ENCODE measurements at places on chromosomes 13 and 19. TPM values are rescaled to one million over a fixed set of nuclear protein-coding genes. Genes with fewer than 3 reads are reported as not detected.

- DNase-seq, result no peak
- H3K27me3 ChIP-seq, result no peaks in the 10 kb centered on the region
- no peaks in the 10 kb centered on the region for H3K4me1 ChIP-seq
- H3K27ac ChIP-seq, result no peak overlapping the region
- no peak overlapping the region for H3K4me3 ChIP-seq
- H3K36me3 ChIP-seq, result no peaks in the 10 kb centered on the region
Observed at GRCh38 chr19:50652722-50653121, 3.5 kb downstream of the C19orf81 start.

GRCh38 chr19:11534948-11535347 is 3.7 kb upstream of the CNN1 start:
- H3K27me3 ChIP-seq, result no peaks in the 10 kb centered on the region
- H3K4me1 ChIP-seq, result peaks cover 15% of the 10 kb centered on the region
- no peaks in the 10 kb centered on the region for H3K36me3 ChIP-seq
- no peak overlapping the region for H3K4me3 ChIP-seq

DNA sequence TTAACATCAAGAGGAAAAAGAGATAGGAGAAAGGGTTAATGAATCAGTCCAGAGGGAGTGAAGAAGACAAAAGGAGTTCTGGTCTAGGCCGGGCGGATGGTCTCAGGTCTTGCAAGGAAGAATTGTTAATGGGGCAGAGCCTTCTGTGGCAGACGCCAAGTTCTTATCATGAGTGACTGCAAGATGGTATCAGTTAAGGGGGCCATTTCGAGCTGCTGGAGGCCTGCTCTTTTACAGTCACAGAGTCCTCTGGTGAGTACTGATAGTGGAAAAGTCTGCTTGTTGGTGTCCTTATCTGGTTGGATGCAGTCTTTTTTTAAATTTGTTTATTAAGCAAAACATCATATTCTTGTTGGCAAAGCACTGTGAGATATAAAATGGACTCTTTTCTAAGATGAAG is 590.9 kb upstream of the SGCG start:
- DNase-seq, result no peak
- no peak overlapping the region for H3K4me3 ChIP-seq
- H3K36me3 ChIP-seq, result no peaks in the 10 kb centered on the region
- H3K4me1 ChIP-seq, result no peaks in the 10 kb centered on the region
- H3K27me3 ChIP-seq, result no peaks in the 10 kb centered on the region
- no peak overlapping the region for H3K27ac ChIP-seq

MKNK2 gene
- total RNA-seq, result 195 TPM

KIR3DL1 gene
- not detected for total RNA-seq

ADGRE1 gene
- 10.0 TPM for total RNA-seq

Measured in CD4-positive, alpha-beta memory T cell (primary cell).